ENCODE measurements at places on chromosomes 5 and 9.

DNA sequence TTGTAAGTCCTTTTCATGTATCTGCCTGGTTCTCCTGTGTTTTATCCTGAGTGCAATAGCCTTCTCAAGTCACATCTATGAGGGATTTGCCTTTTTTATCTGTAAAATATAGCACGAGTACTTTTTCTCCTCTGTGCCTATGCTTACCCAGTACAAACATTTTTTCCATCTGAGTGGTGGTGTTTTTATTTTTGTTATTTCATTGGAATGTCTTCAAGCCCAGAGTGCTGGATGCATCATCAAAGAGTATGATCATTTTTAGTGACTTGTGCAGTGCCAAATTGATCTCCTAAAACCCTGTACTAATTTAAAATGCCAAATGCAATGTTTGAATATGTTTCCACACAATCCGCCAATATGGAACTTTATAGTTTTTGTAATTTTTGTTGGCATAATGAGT lies 86.1 kb downstream of the TLE4 start:
- DNase-seq: no peak
- H3K4me3 ChIP-seq: no peak overlapping the region
- no peak overlapping the region for H3K27ac ChIP-seq
- H3K27me3 ChIP-seq: no peaks in the 10 kb centered on the region
- no peaks in the 10 kb centered on the region for H3K4me1 ChIP-seq

DNA sequence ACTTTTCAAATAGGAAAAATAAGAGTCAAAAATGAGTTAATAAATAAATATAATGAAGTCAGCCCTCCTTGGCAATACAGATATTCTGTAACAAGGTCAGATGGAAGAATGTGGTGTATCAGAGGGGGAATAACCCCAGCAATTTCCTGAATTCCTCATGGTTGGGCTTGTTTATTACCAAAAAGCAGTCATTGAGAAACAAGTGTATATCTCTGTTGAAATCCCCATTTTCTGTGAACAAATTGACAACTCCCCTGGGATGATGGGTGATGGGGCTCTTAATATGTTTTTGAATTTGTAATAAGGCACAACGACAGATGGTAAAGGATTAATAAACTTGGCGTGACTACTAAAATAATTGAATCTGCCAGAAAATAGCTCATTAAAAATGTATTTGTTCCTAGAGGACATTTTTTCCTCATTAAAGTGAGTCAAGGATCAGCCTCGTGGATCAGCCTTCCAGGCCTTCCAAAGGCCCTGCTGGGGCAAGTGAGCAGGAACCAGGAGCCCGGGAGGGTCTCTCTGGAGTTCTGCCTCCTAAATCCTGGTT lies 34.2 kb downstream of the THBS4 start:
- H3K4me1 ChIP-seq: no peaks in the 10 kb centered on the region
- peaks cover 5% of the 10 kb centered on the region for H3K27me3 ChIP-seq
- no peak overlapping the region for H3K4me3 ChIP-seq
- no peak overlapping the region for H3K27ac ChIP-seq
- DNase-seq: no peak
- no peaks in the 10 kb centered on the region for H3K36me3 ChIP-seq

DNA sequence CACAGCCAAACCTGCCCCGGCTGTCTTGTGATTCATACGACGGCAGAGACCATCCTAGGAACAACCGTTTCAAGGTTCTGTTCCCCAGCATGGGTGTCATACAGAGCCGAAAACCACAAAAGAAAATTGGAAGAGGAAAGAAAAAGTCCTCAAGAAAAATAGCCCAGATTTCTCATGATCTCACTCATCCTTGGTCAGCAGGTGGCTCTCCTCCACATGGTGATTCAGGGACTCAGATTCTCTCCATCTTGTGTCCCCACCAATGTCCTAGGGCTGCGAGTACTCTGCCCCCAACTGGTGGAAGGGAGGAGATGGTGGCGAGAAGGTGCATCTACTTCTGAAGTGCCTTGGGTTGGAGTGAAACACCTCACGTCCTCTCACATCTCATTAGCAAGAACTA lies 25.6 kb downstream of the PDZD2 start:
- no peak for DNase-seq
- H3K4me3 ChIP-seq: no peak overlapping the region
- H3K36me3 ChIP-seq: no peaks in the 10 kb centered on the region
- H3K27ac ChIP-seq: no peak overlapping the region
- no peaks in the 10 kb centered on the region for H3K4me1 ChIP-seq

DNA sequence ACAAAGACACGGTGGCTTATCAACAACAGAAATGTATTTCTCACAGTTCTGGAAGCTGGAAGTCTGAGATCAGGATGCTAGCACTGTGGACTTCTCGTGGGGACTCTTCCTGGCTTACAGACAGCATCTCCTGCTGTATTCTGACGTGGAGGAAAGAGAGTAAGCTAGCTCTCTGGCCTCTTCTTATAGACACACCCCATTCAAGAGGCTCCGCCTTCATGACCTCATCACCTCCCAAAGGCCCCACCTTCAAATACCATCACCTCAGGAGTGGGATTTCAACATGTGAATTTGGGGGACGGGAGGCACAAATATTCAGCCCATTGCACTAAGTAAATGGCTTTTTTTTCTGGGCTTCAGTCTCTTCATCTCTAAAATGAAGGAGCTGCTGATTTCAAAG lies 27.6 kb downstream of the KCNMB1 start:
- H3K27me3 ChIP-seq: no peaks in the 10 kb centered on the region
- no peak for DNase-seq
- H3K4me1 ChIP-seq: no peaks in the 10 kb centered on the region
- H3K4me3 ChIP-seq: no peak overlapping the region
- H3K27ac ChIP-seq: no peak overlapping the region
- H3K36me3 ChIP-seq: no peaks in the 10 kb centered on the region

DNA sequence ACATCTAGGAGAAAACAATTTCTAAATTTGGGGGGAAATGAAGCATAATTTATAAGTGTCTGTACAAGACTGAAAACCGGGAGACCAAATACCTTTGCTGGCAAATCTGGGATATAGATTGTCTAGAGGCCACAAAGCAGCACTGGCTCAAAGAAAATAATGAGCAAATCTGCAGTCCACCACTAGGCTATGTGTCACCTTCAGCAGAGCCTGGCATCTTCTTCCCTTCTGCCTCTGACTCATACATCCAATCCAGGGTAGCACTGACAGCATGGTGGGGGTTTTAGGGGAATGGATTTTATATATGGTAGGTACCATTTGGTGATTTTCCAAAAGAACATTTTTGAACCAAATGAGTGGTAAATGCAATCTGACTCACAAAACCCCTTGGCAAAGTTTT lies 12.8 kb downstream of the FAM81B start:
- H3K36me3 ChIP-seq: no peaks in the 10 kb centered on the region
- no peak for DNase-seq
- H3K4me1 ChIP-seq: no peaks in the 10 kb centered on the region
- no peaks in the 10 kb centered on the region for H3K27me3 ChIP-seq
- H3K4me3 ChIP-seq: no peak overlapping the region
